Pons (tissue), 1 donor: ENCODE measurements at places on chromosomes 7 and 10.

- DNase-seq: no peak
Observed at GRCh38 chr10:73810358-73810734, 1.1 kb downstream of the NDST2 start.

- no peak for DNase-seq
Observed at GRCh38 chr7:148545172-148545571, 45.4 kb upstream of the C7orf33 start.

DNA sequence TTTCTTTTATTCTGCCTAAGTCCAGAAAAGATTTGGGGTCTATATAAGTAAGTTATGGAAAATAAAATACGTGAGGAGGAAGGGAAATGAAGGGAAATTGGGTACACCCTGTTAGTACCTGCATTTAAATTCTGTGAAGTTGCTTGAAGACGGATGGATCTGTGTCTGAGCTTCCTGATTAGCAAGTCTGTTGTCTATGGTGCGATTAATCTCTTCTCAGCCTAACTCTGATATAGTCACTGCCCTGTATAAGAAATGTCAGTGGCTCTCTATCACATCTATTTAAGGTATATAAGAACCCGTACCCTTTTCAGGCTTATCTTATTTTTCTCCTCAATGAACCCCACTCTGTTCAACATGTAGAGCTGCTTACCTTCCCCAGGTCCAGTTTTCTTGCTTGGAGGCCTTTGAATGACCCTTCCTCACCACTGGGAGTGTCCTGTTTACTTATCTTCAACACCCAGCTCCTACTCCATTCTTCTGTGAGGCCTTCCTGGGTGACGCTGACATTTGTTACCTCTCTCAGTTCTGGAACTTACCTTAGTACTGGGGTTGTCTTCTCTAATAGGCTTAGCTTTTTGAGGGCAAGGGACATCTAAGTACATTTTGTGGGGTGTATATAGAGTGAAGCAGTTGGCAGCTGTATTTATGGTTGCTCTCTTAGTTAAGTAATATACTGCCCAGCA is 149.6 kb upstream of the PRPS1L1 start:
- no peak for DNase-seq

- DNase-seq: peak; percentile 65
Observed at GRCh38 chr7:37943905-37944736, 23.7 kb downstream of the EPDR1 start.

- DNase-seq: no peak
Observed at GRCh38 chr7:22718911-22719420, 8.0 kb upstream of the IL6 start.

- DNase-seq: peak; percentile 45
Observed at GRCh38 chr10:3874990-3875841, 90.2 kb upstream of the KLF6 start.

DNA sequence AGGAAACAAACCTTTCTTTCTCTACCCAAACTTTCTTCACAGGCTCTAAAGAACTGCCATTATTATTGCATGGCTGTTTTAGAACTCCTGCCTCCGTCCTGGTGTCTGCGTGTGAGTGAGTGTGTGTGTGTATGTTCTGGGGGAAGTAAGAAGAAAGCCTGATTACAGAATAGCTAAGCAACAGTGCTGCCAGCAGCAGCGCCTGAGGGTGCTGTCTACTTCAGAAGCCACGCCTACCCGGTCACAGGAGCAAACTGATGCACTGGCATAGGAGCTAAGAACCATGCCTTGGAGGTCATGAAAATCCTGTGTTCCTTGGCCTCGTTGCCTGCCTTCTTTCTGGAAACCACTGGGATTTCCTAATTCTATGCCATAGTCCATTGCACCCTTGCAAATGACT is 25.2 kb downstream of the LIPK start:
- DNase-seq: peak; percentile 5

DNA sequence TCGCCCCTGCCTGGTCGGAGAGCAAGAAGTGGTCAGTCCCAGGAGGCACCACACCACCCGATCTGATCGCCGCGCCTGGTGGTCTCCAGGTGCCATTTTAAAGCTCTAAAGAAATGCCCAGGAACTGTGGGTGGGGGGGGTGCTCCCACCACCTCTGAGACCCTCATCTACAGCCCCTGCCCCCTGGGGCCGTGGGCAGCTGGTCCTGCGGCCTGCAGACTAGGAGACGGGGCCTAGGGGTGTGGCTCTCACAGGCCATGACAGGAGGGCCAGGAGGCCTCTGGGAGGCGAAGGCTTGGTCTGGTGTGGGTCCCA is 55.8 kb upstream of the TNRC18 start:
- no peak for DNase-seq

GRCh38 chr7:51009716-51010496 is 227.2 kb upstream of the GRB10 start:
- no peak for DNase-seq

- DNase-seq: no peak
Observed at GRCh38 chr10:122021379-122021778, 32.4 kb downstream of the TACC2 start.

- DNase-seq: no peak
Observed at GRCh38 chr10:111511751-111512150, 434.9 kb downstream of the ADRA2A start.

GRCh38 chr7:107933386-107934013 is 42.5 kb downstream of the DLD start:
- DNase-seq: no peak

- DNase-seq: no peak
Observed at GRCh38 chr7:21616796-21617436, 74.1 kb downstream of the DNAH11 start.

GRCh38 chr10:84306751-84307384 is 21.5 kb upstream of the CCSER2 start:
- DNase-seq: no peak

DNA sequence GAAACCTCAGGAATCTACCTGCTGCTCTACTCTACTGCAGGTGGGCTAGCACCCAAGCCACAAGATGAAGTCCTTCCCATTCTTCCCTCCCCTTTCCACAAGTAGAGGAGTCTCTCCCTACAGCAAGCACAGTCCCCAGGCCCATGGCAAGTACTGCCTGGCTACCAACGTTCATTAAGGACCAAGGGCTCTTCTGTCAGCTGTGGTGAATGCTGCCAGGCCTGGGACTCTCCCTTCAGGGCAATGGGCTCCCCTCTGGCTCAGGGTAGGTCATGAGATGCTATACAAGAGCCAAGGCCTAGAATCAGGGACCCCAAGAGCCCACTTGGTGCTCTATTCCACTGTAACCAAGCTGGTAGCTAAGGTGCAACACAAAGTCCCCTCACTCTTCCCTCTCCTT is 39.8 kb downstream of the SNX13 start:
- no peak for DNase-seq

- DNase-seq: no peak
Observed at GRCh38 chr10:96921655-96922054, 89.6 kb downstream of the LCOR start.

DNA sequence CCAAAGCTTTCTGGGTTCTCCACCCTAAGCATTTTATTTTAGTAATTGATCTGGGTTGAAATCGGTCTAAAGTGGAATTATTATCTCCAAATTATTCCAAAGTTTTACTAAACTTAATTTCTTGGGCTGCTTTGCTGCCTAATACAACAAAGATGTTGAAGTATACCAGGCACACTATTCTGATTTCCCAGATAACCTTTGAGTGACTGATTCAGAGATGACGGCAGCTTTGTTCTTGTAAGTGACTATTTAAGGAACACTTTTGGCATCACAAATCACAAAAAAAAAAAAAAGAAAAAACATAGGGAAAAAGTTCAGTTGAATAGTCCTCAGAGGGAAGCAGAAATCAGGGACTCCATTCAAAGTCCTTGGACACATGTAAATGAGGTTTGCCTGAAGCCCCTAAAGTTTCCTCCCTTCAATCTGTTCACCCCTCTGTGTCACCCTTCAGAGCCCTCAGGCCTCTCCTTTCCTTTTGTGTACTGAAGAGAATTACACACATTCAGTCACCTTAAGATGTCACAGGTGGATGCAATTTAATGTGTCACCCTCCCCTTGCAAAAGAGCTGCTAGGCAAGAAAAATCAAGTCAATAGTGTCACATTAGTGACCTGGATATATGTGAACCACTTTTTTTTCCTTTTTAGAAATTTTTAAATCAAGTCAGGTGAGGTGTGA is 81.5 kb downstream of the RTKN2 start:
- DNase-seq: no peak

GRCh38 chr10:29896053-29896452 is 163.3 kb downstream of the JCAD start:
- no peak for DNase-seq

GRCh38 chr7:21497072-21497471 is 45.8 kb upstream of the DNAH11 start:
- DNase-seq: no peak

DNA sequence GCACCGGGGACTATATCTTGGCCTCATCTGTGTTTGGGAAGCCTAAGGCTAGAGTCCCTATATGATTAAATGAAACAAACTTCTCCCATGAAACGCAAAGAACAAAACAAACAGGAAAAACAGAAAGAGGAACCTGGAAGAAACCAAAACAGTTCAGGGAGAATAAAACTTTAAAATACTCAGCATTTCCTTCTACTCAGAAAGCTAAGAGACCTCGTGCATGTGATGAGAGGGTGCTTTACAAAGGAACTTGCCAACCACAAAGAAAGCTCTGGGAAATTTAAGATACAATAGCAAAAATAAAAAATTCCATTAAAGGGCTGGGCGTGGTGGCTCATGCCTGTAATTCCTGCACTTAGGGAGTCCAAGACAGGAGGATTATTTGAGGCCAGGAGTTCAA is 6.9 kb downstream of the PILRA start:
- peak; percentile 75 for DNase-seq

DNA sequence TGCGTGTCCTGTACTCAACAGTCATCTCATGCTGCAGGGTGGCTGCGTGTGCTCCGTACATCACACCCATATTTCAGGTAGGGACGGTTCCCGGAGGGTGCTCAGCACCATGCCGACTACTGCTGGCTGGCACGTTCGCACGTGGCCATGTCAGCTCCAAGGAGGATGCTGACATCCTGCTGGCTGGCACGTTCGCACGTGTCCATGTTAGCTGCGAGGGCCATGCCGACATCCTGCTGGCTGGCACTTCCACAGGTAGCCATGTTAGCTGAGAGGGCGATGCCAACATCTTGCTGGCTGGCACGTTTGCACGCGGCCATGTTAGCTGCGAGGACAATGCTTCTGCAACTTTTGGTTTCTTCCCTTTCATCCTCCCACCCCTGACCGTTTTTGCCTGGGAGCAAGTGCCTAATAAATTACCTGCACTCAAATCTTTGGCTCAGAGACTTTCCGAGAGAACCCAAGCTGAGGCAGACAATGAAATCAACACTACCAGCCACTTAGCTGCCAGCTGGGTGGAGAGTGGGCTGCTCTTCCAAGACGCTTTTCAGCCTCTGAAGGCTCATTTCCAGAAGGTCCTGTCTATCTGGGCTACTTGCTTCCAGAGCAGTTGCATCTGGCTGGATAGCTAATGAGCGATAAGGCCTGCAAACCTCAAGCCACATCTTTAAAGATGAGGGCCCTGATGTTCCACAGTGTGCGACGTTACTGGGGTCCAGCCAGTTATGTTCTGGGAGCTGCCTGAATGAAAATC is 104.6 kb downstream of the WDR37 start:
- DNase-seq: no peak

DNA sequence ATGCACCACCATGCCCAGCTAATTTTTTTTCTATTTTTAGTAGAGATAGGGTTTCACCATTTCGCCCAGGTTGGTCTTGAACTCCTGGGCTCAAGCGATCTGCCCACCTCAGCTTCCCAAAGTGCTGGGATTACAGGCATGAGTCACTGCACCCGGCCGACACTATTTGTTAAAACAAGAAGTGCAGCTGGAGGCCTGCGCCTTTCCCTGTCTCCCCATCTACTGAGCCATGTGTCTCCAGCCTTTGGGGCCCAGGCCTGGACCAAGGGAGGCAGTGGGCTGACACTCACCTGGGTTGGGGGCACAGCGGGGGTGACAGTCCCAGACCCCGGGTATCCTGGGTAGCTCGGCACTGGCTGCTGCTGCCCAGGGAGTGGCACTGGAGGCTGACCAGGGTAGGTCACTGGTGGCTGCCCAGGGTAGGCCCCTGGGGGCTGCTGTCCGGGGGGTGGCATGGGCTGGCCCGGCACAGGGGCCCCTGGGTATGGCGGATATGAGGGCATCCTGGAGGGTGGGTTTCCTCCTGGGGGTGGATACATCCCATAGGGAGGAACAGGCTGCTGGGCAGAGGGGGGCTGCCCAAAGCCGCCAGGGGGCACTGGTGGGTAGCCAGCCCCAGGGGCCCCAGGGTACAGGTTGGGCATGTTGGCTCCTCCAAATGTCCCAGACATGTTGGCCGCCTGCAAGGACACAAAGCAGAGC is 36.3 kb downstream of the PLAC9 start:
- DNase-seq: no peak

GRCh38 chr7:49714182-49714581 is 59.3 kb upstream of the VWC2 start:
- DNase-seq: no peak

DNA sequence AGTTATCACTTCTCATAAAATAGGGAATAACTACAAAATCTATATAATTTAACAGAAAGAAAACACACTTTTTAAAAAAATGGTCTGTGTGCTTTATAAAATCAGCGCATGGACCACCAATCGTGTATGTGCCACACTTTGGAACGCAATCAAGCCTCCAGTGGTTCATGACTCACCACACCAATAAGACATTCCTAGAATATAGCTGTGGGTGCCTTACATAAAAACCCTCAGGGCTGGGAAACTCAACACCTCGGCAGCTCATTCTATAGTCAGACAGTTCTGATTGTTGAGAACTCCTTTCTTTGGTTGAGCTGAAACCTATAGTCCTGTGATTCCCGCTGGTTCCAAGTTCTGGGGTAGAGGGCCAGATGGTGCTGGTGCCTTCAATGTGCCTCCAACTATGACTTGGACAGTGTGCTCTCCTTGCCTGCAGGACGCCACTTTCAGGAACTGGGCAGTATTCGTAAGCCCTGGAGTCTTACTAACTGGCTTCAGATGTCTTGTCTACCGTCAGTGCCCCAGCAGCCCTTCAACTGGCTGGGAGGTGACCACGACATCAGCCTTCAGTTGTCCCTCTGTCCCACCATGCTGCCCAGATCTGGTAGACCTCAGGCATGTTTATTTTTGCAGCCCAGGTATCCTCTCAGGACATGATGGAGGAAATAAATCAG is 135.7 kb upstream of the GDF10 start:
- DNase-seq: no peak

DNA sequence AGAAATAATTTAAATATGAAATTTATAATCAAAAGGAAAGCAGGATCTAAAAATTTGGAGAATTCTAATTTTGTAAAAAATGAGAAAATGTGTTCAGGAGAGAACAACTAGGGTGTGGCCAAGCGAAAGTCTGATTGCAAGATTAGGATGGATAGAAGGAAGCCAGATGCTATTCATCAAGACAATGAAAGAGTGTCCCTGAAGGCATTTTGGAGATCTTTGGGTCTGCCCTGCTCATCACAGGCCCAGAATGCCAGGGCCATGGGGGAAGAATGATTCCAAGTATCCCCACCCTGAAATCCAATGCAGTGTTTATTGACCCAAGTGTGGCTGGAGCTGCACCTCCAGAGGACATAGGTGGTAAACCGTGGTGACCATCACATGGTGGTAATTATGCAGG is 724.0 kb upstream of the FZD8 start:
- DNase-seq: no peak

- no peak for DNase-seq
Observed at GRCh38 chr10:98538472-98538871, 91.7 kb upstream of the HPS1 start.
